ENCODE measurements at places on chromosomes 16 and 17.

DNA sequence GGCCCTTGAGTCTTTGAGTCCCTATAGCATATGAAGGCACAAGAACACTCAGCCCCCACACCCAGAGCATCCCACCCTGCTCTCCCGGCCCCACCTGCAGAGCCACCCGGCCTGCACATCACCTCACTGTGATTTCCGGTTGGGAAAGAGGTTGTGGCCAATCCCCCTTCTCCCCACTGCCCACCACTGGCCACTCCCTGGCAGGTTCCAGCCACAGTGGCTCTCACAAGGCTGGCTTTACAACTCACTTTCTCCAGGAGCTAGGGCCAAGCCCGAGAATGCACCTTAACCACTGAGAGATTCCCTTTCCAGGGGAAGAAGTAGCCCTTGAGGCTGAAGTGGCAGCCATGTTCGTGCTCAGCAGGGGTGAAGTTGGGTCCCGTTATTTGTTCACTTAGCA, 123.9 kb downstream of the C16orf78 start:
- DNase-seq = no peak

DNA sequence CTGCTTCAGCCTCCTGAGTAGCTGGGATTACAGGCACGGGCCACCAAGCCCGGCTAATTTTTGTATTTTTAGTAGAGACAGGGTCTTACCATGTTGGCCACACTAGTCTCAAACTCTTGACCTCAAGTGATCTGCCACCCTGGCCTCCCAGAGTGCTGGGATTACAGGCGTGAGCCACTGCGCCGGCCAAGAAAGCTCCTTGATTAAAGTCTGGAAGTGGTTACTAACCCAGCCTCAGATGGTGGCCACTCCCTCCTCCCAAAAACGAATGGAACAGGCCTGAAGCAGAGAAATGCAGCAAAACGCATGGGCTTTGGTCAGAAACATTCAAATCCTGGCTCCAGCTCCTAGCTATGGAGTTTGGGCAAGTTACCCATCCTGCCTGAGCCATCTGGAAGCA, 11.3 kb downstream of the FKBP10 start:
- DNase-seq = no peak

- no peak for DNase-seq
Observed at GRCh38 chr17:77466140-77466539, 325.4 kb downstream of the SEC14L1 start.

DNA sequence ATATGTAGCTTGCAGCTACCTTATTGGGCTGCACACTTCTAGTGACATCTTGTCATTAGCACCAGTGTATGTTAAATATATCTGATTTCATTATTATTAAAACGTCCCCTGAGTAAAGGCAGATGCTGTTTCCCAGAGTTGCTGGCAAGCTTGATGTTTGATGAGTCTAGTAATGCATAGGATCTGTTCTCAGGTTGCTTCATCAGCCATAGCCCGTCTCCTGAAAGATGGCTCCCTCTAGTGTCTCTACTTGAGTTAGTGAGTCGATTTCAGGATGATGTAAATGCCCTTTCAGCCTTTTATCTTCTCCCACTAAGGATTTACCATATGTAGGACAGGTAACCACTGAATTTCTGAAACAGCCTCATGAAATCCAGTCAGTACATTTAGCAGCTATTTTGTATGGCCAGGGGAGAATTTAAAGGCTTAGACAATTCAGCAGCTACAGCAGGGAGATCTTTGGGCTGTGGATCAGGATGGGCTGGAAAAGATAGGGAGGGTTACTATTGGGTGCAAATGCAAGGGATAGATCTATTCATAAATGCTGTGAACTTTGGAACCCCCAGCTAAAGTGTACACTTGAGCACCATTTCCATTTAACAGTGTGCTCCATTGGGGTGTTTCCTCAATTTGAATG, 376.3 kb downstream of the CNTNAP4 start:
- DNase-seq = peak; percentile 55

- no peak for DNase-seq
Observed at GRCh38 chr17:65404761-65405160, 156.7 kb downstream of the AXIN2 start.

DNA sequence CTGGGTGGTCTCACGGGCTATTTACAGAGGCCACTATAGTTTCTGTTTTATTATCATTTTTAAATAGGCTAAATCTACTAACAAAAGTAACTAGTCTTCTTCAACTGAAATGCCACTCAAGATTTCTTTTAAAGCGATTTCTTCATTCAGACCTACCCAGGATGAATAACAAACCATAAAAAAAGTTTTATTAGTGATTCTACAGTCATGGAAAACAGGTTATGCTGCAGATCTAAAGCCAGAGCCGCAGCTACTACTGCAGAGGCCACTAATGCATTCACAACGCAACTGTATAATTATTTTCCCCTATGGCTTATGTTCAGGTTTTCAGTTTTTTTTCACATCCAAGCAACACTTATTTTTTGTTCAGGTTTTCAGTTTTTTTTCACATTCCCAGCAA, 136.2 kb upstream of the AXIN2 start:
- DNase-seq = no peak

DNA sequence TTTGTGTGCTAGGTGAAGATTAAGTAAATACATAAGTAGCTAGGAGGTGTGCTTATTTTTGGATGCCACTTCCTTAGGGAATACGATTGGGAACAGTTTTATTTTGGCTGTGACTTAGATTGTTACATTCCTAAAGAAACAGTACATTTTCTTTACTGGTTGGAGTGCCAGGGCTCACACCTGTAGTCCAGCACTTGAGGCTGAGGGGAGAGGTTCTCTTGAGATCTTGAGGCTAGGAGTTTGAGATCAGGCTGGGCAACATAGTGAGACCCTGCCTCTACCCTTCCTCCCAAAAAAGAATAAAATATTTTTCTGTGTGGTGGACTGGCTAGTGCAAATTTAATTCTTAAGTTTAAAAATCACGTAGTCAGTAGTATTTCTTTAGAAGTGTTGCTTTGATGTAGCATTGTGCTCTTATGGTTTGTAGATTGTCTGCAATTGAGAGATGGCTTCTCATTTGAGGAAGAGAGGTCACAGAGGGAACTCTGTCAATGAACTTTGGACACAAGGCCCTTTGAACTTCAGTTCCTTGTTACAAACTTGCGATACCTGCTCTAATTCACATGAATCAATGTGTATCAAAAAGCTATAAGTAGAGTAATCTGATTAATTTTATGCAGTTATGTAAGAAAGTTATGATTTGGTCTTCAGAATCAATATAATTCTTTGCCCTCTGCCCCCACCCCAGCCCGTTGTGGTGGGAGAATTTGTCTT, 7.1 kb downstream of the HAPSTR1 start:
- DNase-seq = no peak

- no peak for DNase-seq
Observed at GRCh38 chr17:11330006-11330405, 89.0 kb downstream of the SHISA6 start.

GRCh38 chr17:56933151-56933745, 19.4 kb upstream of the TRIM25 start:
- DNase-seq = no peak

DNA sequence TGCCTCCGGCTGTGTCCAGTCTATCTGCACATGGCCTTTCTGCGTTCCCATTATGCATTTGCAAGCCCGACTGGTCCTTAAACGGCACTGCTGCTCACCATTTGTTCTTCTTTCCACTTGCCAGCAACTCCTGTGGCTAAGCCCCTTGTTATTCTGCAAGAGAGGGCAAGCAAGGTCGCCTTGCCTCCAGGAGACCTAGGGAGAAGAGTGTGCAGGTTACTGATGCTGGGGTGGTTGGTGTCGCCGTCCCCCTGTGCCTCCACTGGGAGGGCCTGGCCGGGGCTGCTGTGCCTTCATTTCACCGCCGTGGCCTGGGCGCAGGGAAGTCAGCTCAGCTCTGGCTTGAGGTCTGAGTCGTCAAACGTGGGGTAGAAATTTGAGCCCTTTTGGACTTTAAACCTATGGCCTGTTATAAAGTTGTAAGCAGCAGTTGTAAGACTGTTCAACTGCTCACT, 12.7 kb downstream of the SLC6A4 start:
- DNase-seq = no peak

- DNase-seq = no peak
Observed at GRCh38 chr17:4156750-4157381, 13.9 kb downstream of the CYB5D2 start.

GRCh38 chr17:7416323-7416722, 3.8 kb upstream of the SPEM1 start:
- DNase-seq = no peak

GRCh38 chr17:48356866-48357265, 73.1 kb downstream of the SKAP1 start:
- no peak for DNase-seq

- no peak for DNase-seq
Observed at GRCh38 chr17:68820825-68821481, 134.2 kb downstream of the ABCA8 start.

DNA sequence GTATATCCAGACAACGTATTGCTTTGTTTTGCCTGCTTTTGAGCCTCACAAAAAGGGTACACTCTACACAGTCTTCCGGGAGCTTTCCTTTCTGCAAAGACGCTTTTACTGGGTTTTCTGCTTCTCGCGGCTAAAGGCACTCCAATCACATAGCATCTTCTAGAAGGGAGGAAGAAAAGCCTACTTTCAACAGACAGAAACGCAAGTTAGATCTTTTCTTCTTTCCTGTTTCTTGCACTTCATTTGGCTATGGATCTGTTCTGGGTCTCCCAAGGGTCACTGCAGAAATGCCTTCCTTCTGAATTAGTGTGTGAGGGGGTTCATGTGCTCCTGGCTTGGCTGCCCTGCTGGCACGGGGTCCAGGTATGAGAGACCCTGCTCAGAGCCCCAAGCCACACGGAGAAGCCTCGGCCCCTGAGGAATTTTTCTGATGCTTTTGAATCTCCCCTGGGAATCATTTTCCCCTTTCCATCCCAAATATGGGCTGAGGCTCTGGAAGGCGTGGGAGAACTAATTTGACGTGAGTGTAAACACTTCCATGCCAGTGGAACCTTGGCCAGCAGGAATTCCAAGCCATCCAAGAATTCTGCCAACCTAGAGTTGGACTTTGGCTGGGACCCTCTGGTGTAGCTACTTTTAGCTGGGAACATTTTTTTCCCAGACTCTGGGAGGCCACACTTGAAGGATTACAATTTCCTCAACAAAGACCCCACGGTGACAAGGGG, 49.6 kb upstream of the NKD1 start:
- no peak for DNase-seq

DNA sequence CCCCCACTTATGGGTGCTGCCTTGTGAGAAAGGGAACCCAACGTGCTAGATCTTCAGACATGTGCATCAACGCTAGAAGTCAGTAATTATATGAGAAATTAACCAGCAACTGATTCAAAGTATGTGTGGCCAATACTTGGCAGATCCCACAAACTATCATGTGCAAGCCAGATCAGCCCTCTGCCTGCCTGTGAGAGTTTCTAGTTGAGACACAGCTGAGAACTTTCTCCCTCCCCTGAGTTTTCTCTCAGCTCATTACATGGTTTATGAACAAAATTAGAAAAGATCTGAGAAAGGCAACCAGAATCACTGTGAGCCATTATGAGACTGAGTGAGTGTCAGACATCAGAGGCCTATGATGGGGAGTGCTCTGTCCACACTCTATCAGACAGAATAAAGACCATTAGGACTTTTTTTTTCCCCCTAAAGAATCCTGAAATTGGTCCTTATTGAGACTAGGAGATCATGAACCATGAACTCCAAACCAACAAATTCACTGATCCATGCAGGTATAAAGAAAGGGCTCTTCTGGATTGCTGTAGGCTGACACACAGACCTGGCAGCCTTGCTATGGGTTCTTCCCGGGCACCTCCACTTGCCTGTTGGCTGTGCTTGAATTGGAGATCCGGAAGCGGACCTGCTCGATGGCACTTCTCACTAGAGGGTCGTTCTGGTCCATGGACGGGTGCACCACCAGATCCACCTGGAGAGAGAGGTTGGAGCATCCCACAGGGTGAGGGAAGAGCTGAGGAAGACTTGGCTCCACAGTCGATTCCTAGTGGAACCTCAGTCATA, 51.5 kb downstream of the GTF3C1 start:
- no peak for DNase-seq

GRCh38 chr17:48586355-48587258, 3.4 kb downstream of the HOXB3 start:
- no peak for DNase-seq

DNA sequence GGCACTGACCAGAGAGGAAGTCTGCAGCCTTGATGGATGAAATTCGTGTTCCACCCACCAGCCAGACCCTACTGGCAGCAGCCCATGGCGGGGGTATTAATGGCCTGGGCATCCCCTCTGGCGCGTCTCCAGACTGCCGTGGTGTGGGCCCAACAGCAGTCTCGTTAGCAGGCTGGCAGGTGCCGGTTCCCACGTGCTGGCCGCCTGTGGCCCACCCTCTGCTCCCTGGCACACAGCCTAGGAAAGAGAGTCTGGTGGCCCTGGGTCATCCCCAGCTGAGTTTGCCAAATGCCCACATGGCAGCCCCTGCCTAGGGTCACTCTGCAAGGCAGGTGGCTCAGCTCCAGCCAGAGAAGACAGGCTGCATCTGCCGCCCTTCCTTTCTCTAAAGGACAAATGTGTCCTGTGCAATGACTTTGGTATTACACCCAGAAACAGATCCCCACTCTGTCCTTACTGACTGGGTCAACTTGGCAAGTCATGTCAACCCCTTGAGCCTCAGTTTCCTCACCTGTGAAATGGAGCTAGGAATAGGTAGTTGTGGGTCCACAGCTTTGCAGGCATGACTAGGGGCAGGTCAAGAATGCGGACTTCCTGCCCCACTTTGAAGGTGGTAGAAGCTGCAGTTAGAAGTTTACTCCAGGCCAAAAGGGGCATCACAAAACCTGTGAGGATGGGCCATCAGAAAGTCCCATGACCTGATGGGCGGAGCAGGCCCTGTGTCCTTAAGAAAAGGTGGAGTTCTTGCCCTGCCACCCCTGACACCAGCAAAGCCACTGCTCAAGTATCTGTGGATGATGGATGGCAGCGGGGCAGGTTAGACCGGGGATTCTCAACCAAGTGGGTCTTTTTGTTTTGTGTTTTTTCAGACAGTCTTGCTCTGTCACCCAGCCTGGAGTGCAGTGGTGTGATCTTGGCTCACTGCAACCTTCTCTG, 76.6 kb downstream of the ABCC6 start:
- DNase-seq = no peak

- peak; percentile 33 for DNase-seq
Observed at GRCh38 chr17:66716236-66717026, 118.5 kb upstream of the CACNG5 start.

DNA sequence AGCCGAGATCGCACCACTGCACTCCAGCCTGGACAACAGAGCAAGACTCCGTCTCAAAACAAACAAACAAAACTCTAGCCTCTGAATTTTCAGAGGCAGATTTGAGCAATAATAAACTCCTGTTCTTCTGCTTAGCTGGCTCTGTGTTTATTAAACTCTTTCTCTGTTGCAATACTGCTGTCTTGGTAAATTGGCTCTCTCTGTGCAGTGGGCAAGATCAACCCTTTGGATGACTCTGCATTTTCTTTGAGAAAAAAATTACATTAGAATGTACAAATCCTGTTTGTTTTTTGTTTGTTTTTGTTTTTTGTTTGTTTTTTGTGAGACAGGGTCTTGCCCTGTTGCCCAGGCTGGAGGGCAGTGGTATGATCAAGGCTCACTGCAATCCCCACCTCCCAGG, 75.8 kb upstream of the RPH3AL start:
- no peak for DNase-seq

GRCh38 chr17:7560172-7561027, 1.3 kb upstream of the SENP3 start:
- peak; percentile 68 for DNase-seq

GRCh38 chr17:48295362-48296288, 134.4 kb downstream of the SKAP1 start:
- DNase-seq = peak; percentile 53

GRCh38 chr16:30870904-30871303, 23.0 kb downstream of the BCL7C start:
- no peak for DNase-seq

Measured in cardiac fibroblast (primary cell).